Activated CD4-positive, alpha-beta memory T cell treated with anti-CD3 and anti-CD28 coated beads, Interleukin-2, amount 10 ng/mL, durations not matched to agents 7 days and 5 days (primary cell): ENCODE measurements at places on chromosomes 4 and X.

- DNase-seq: no peak
These were observed 7.3 kb downstream of the PITX2 start for GRCh38 chr4:110615353-110616237.

DNA sequence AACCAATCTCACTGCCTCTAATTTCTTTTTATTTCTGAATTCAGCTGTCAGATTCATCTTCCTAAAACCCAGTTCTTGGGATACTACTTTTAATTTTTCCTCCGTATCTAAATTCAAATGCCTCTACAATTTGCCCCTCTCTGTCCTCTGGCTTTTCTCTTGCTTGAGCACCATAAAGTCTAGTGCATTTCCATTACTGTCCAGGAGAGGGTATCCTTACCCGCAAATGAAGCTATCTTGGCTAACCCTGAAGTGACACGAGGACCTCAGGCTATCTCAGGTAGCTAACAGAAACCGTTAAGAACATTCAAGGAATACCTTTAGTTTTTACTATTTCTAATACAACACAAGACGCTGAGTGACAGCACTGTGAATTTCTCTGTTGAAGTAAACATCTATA, 49.4 kb upstream of the PRR32 start:
- DNase-seq: no peak

DNA sequence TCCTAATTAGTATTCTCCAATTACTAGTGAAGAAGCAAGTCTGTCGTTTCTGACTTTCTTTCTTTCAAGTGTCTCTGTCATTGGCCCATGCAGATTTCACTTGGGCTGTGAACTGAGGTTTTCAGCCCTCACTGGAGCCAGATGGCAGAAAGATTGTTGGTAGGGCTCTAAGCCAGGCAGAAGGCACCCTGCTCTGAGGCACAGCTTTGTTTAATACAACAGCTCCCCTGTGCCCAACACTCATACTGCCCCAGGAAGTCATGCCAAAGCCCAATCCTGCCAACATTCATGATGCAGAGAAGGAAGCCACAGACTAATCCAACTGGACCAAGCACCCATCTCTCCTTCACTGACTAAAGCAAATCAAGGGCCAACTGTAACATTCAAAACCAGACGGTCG, 117.1 kb upstream of the FRG1 start:
- DNase-seq: no peak

GRCh38 chr4:142565771-142566170, 280.3 kb downstream of the INPP4B start:
- DNase-seq: no peak

GRCh38 chr4:154836513-154836912, 55.4 kb downstream of the RBM46 start:
- no peak for DNase-seq

DNA sequence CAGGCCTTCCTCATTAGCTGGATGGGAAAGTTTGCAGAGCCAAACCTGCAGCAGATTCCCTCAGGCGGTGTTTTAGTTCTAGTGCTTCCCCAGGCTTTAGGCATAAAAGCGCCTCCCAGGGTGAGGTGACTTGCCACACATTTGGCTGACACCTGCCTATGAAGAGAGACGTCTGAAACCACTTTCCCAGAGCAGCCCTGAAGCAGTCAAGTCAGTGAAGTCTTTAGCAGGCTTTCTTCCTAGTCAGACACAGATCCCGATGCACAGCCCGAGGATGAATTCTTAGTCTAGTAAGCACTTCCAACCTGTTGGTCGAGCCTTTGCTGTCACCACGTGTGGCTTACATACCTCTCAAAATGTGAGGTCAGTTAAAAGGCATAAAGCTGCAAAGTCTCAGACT, 484.1 kb downstream of the SMARCA1 start:
- no peak for DNase-seq

- DNase-seq: no peak
These were observed 455.1 kb downstream of the IL1RAPL1 start for GRCh38 chrX:29042341-29042740.
